ENCODE measurements at places on chromosomes 1 and 21.

DNA sequence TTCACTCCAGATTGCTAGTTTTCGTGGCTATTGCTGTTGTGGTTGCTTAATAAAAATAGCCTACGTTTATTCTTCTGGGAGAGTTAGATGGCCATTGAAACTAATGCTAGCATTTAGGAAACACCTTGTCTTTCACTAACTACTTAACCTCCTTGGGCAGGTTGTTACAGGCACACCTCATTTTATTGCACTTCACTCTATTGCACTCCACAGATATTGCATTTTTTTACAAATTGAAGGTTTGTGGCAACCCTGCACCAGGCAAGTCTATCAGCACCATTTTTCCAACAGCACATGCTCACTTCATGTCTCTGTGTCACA lies 11.3 kb upstream of the MARK1 start:
- no peak for DNase-seq

DNA sequence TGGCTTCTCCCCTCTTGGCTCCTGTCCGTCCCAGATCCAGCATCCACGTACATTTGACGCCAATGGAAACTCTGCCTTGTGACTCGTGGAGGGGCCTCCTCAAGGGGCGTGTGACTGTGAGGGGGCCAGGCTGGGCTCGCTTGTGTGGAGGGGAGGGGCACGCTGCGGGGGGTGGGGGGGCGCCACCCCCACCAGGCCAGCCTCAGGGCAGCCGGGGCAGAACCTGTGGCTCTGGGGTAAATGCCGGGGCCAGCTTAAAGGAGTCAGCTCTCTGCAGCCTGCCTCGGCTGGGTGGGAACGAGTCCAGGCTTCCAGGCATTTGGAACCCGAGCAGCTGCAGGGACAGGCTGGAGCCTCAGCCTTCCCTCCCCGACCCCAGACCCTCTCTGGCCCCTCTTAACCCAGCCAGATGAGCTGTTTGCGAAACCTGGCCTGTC lies 94.1 kb downstream of the SIK1 start:
- DNase-seq = peak; percentile 79

DNA sequence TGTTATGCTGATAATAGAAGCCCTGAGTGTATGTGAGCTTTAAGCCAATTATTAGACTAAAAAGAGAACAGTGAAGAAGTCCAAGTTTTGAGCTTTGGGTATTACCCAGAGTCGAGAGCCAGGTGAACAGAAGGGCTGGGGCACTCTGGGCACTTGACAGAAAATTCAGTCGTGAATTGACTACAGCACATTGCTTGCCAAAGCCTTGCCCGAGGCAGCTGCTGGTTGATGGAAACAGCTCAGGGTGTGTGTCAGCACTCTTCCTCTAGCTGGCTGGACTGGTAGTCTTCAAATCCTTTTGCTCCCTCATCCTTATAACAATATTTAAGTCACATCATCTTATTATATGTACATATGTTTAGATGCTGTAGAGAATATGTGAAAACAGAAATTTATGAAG lies 21.3 kb downstream of the PDE4B start:
- no peak for DNase-seq

DNA sequence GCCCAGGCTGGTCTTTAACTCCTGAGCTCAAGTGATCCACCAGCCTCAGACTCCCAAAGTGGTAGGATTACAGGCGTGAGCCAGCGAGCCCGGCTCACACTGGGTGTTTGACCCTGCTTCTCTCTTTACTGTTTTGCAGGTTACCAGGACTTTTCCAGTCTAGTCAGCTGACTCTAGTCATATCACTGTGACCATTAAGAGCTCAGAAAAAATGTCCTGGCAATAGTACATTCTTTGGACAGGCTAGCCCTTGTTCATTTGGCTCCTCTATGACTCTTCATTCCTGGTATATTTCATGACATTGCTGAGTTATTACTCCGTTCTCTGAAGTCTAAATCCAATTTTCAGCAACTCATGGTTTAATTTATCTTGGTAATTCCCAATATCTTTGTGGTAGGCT lies 8.0 kb upstream of the CA6 start:
- DNase-seq = no peak

Measured in H7 (cell line).